Esophagus squamous epithelium (tissue), 5 donors: ENCODE measurements at places on chromosomes 1 and 21.

DNA sequence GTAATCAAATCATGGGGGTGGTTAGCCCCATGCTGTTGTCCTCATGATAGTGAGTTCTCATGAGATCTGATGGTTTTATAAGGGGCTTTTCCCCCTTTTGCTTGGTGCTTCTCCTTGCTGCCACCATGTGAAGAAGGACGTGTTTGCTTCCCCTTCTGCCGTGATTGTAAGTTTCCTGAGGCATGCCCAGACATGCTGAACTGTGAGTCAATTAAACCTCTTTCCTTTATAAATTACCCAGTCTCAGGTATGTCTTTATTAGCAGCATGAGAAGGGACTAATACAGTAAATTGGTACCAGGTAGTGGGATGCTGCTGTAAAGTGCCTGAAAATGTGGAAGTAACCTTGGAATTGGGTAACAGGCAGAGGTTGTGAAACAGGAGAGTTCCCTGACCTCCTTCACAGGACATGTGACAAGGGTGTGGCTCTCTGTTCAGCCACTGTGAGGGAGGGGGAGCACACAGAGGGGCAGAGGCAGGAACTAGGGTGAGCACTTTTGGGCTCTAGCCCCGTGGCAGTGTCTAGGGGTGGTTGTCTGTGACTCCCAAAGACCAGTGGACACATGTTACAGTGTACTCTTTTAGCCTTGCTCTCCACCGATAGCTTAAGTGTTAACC, 105.3 kb downstream of the BACH1 start:
- no peak for DNase-seq

- DNase-seq: no peak
Measured at GRCh38 chr1:201562659-201563405, 23.9 kb downstream of the NAV1 start.

GRCh38 chr1:240737298-240737697, 125.3 kb upstream of the GREM2 start:
- DNase-seq: no peak

DNA sequence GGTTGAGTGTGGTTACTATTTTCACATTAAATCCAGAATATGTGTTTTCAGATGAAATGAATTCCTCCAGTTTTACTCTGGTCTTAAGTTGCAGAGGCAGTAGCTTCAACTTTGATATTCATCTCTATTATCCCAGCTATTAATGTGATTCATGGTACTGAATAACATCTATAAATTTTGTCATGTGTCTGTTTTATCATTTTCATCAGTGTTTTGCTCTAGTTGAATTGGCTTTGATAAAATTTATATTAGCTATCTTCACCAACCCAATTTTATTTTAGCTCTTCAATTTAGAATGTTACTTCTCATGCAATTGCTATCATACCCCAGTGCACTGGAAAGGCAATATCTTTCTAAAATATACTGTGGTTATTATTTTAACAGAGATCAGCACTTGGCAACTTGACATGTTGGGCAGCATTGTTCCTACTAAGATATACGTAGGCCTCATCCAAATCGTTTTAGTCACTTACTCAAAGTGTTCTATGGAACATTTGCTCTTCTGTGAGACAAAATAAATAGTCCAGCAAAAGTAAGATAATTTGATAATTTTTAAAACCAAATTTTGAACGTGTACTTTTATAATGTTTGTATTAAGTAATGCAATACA, 184.3 kb downstream of the NCAM2 start:
- no peak for DNase-seq

DNA sequence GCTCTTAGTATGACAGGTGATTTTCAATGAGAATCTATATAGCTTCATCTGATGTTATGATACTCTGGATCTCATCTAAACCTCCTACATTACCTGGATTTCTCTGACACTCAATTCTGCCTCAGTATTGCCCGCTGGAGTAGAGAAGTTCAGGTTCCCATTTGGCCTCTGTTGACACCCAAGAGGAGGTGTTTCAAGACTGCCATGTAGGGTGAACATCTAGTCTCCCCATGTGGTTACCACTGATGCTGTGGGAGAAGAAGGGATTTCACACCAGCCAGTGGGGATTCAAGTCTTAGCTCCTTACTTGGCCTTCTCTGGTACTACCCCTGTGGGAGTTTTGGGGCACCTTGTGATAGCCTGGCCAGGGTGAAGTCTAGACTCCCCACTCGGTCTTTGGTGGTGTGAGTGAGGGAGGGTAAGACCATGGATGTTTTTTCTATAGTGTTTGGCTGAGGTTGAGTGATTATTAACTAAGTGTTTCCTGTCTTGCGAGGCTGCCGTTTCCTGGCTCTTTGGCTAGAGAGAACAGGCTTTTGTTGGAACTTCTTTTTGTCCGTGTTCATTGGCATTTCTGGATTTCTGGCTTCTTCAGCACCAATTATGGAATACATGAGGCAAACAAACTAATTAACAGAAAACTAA, 90.7 kb downstream of the RHOU start:
- DNase-seq: no peak

DNA sequence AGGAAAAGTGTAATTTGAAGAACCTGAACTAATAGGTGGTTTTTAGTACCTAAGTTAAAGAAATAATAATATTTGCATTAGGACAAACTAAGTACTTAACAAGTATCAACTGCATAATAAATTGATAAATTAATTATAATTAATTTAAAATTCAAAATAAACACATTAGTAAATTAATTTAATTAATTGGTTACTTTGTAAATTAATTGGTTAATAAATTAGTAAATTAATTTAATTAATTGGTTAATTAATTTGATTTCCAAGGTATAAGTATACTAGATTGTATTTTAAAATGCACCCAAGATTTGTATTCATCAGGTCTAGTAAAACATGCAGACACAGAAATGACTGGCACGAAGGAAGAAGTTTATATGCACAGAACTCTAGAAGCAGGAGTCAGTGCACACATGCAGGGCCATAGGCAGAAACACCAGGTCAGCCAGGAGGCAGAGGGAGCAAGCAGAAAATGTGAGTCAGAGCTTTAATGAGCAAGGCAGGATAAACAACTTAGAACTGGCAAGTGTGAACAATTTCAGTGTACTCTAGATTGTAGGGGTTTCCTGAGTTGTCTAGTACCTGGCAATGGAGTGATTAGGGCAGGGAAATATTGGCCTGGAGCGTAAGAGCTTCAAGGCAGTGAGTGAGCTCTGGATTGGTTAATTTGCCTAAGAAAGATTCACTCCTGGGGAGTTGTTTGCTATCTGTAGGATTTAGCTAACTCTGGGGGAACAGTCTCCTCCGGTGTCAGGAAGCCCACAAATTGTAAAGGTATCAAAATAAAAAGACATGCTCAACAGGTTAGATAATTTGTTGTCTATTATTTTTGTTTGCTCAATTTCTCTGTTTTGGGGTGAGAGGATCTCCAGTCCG, 665.7 kb downstream of the MRPL39 start:
- DNase-seq: no peak

- DNase-seq: no peak
Measured at GRCh38 chr1:4660917-4661594, 6.6 kb downstream of the AJAP1 start.

DNA sequence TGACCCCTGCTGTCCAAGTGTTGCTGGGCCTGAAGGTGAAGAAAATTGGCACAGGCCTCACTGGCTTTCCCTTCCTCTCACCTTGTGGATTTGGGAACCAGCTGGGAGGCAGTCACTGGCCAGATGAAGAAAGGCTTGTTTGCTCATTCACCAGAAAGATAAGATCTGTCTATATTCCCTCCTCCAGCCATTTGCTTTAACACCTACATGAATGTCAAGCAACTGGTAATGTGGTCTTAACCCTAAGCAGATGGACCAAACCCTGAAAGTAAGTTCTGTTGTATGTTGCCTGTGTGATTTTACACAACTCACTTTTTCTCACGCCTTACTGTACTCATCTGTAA, 10.3 kb upstream of the SRRM1 start:
- no peak for DNase-seq

- peak; percentile 34 for DNase-seq
Measured at GRCh38 chr1:23562137-23562876, 3.0 kb upstream of the ID3 start.

- DNase-seq: no peak
Measured at GRCh38 chr1:236534151-236534651, 10.4 kb downstream of the LGALS8 start.

DNA sequence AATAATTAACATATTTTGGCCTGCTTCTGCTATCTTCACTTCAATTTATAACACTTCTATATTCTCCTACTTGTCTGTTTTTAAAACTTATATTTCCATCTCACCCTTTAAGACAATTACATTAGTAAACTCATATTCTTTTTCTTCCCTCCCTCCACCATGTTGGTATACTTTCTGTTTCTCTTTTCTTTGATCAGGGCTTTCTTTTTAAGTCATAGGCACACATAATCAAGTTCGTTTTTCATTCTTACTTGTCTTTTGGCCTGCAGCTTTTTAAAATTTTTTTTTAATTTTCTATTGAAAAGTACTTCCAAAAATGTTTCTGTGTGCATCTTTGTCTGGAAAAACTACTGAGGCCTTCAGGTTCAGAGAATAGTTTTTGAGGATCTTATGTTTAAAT, 2.3 kb downstream of the PYHIN1 start:
- DNase-seq: no peak

GRCh38 chr1:47024141-47024801, 802 bp downstream of the CYP4X1 start:
- DNase-seq: no peak

DNA sequence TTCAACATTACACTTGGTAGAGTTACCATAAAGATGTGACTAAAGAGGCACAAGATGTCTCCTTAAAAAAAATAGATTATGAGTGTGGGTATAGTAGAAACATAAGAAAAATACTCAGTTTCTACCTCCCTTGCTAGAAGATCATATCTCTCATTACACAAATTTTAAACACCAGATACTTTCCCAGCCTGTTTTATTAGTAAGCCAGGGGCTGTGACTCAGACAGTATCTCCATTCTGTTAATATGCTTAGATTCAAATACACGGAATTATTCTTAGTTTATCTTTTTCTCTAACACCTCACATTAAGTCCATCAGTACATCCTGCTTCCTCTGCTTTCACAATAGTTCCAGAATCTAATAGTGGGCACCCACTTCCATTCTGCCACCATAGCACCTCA, 561.8 kb upstream of the ADAMTS5 start:
- no peak for DNase-seq

- DNase-seq: no peak
Measured at GRCh38 chr21:14535702-14536101, 10.4 kb downstream of the SAMSN1 start.

DNA sequence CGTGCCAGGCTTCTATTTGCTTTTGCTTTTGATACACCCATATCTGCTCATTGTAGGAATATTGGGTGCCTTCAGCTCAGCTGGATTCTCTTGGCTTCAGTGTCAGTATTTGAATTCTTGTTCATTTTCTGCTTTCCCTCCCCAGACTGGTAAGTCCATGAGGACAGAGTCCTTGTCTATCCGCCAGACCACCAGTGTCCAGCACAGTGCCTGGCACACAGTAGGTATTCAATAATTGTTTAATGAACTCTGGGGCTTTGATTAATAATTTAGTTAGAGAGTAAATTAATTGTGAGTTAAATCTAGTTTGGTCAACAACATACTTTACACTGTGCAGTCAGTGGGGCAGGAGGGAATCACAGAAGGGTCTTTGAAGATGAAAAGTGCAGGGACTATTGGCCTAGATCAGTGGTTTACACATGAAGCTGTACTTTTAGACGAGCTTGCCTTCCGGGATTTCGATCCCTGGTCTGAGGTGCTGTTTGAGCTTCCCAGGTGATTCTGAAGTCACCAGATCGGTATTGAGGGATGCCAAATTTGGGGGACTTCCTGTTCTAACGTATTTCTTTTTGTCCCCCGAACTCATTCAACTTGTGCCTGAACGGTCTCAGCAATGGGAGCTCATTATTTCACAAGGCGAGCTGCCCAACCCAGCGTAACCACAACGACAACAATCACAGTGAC, 119.1 kb upstream of the JUN start:
- DNase-seq: no peak

DNA sequence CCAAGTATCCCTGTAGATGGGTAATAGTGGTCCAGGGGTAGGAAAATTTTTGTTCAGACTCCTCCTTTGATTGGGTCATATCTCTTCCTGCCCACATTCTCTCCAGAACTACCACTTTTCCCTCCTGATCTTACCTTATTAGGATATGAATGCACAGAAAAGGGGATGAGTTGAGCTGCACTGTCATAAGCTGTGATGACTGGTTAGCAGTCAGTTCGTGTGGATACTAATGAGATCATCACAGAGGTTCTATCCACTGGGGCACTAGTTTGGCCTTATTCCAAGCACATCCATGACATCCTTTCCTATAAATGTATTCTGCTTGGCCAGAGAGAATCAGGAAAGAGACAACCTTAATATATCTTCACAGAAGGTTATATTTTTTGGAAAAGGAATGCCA, 22.1 kb upstream of the TBX15 start:
- DNase-seq: no peak

DNA sequence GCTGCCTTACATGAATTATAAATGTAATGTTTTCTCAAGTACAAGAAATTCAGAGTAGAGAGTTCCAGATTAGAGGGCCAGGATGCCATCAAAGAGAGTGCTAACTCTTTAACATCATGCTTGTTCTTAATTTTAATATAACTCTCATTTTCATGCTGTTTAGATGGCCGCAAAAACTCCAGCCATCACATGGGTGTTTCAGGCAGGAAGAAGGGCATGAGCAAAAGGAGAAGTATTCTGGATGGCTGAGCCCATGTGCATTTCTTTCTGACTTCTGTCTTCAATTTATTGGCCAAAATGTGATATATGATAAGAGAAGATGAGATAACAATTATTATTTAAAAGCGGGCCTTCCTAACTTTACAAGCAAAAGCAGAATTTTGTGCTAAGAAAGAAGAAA, 1328.6 kb downstream of the MRPL39 start:
- no peak for DNase-seq

DNA sequence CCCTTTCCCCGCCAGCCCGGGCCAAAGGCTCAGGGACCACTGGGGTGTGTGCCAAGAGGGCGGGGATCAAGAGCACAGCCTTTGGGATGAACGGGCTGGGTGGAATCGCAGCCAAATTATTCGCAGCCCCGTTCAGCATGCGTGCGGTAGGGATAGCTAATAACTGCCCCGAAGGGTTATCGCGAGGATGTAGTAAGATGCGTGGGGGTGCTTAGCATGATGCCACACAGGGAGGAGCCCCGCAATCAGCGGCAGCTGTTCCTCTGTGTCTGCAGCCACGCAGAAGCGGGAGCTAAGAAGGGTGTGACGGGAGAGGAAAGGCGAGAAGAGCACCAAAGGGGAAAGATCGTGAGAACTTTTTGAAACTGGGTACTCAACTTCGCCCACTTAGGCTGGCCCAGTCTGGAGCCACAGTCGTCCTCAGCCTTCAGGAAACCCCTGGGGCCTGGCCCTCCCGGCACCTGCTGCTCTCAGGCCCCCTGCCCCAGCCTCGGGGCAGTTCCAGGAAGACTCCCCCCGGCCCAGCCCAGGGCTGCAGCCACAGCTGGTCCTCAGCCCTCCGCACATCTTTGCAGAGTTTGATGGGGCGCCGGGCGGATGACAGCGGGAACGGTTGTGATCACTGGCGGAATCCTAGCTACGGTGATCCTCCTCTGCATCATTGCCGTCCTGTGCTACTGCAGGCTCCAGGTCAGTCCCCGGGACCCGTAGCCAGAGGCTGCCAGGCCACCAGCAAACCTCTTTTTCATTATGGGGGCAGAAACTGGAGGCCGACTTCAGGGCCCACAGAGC, 64.9 kb downstream of the TOR1AIP2 start:
- DNase-seq: no peak
